ENCODE measurements at places on chromosomes 1 and 21.

DNA sequence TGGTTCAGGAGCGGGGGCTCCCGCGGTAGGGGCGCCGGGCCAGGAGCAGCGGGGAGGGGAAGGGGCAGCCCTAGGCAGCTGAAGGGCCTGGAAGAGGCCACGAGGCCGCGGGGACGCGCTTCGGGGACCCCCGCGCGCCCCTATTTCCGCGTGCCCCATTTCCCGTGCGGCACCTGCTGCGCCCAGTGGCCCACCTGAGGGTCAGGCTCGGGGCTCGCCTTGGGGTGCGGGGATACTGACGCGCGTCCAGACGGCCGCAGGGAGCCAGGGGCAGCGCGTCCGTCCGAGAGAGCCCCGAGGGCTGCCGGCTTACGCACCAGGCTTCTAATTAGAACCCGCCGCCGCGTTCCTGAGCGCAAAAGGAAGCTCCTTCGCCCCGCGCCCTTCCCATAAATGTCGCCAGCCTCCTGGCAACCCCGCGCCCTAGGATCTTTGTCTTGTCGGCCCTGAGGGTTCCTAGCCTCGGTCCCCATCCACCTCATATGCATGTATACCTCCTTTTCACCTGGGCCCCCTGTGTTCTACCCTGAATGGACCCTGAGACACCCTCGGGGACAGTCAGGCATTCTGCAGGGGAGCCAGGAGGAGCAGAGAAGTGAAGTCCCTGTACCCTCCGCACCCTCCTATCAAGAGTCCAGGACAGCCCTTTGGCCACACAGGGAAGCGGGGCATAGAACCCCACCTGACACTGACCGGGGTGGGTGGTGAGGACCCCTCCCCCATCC lies 1.8 kb downstream of the WNT3A start:
- DNase-seq, result peak; percentile 62

DNA sequence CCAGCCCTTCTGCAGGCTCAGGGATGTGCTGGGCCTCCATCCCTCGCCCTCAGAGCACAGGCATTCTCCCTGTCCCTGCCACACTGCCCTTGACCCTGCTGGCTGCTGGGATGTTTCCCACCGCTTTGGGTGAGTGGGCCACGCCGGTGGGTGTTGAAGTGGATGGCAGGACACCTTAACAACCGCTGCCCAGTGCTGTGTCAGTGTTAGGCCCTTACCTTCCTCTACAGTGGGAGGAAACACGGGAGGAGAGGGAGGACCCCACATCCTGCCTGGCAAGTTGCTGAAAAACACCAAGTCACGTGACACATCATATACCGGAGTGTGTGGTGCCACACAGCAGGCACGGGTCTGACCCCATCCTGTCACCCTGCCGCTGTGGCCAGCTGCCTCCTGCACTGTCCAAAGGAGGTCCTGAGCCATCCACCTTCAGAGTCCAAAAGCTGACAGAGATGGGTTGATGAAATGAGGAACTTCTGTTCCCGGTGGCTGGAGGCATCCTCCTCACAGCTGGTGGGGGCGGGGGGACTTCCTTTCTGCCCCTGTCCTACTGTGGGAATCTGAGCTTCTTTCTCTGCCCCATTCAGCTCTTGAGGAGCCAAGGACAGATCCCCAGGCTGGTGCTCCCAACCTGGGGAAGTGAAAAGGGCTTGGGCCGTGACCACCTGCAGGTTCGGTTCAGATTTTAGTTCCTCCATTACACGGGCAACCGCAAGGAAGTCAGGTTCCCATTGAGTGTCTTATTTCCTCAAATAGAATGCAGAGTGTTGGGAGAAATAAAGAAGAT lies 3.2 kb upstream of the THEMIS2 start:
- DNase-seq, result no peak

- DNase-seq, result no peak
Observed at GRCh38 chr1:201515895-201516294, 9.0 kb upstream of the CSRP1 start.

GRCh38 chr1:6059866-6060265 lies 14.2 kb downstream of the KCNAB2 start:
- DNase-seq, result no peak

- no peak for DNase-seq
Observed at GRCh38 chr1:16203550-16203949, 8.9 kb downstream of the ARHGEF19 start.

DNA sequence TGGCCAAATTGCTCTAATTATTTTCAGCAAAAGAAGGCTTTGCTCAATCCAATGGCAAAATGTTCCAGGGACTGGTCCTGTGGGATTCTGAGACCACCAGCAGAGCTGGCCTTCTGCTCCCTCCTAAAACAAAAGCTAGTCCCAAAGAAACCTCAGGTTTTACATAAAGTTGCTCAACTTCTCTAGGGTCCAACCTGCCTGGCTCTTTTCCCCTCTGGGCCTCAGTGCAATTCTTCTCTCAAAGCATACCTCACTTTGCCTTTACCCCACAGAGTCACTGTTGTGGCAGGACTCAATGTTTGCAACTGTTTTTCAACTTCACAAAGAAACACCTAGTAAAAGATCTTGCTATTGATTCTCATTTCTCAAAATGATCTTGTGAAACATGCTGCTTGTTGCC lies 39.8 kb downstream of the TBX15 start:
- no peak for DNase-seq

DNA sequence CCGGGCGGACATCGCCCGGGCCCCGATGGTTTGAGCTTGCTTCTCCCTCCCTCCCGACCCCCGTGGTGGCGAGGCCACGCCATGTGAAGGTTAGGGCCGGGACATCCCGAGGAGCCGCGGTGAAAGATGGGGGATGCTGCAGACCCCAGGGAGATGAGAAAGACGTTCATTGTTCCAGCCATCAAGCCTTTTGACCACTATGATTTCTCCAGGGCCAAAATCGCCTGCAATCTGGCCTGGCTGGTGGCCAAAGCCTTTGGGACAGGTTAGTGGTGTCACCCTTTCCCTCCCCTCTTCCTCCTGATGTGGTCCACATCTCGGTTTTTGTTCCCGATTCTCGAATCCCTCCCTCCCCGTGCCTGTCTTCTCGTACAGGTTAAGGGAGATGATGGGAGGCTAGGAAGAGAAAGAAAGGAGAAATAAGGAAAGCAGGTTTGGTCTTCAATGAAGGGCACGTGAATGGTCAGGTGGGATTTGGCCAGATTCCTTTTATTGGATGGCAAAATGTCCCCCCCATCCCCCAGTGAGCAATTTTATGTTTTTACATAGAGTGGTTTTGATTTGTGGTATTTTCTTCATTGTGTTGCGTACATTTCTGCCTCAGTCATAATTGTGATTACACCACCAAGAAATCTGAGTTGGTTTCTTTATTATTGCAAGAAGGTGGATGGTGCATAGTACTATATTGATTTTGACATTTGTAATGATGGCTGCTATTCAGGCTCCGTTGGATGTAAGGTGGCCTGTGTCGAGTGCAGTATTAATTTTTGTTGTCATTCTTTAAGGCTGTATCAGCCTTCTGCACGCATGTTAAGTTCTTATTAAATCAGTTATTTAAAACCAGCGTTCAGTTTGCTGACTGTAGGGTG lies 1.2 kb downstream of the CAMSAP2 start:
- no peak for DNase-seq

DNA sequence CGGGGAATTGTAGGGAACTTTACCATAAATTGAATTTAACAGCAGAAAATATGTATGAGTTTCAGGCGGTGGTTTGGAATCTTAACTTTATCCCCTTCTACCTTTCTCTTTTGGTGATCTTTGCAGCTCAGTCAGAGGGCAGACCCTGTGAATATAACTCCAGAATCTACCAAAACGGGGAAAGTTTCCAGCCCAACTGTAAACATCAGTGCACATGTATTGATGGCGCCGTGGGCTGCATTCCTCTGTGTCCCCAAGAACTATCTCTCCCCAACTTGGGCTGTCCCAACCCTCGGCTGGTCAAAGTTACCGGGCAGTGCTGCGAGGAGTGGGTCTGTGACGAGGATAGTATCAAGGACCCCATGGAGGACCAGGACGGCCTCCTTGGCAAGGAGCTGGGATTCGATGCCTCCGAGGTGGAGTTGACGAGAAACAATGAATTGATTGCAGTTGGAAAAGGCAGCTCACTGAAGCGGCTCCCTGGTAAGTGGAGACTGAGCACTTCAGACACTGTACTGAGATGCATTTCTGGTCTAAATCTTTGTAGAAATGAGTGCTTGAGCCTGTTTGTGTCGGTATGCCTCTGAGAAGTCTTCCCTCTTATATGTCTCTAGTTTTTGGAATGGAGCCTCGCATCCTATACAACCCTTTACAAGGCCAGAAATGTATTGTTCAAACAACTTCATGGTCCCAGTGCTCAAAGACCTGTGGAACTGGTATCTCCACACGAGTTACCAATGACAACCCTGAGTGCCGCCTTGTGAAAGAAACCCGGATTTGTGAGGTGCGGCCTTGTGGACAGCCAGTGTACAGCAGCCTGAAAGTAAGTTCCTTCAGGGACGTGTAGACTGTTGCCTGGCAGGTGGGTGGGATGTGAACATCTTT lies 1.5 kb downstream of the CCN1 start:
- no peak for DNase-seq

GRCh38 chr21:41361786-41362604 lies at the start of gene MX2:
MX2 (plus strand) TSS chr21:41362027; CDS start chr21:41376907, 14,880 bp downstream.
- DNase-seq, result no peak

- DNase-seq, result no peak
Observed at GRCh38 chr1:235404190-235404589, 37.0 kb downstream of the TBCE start.

GRCh38 chr21:44710756-44711326 lies 531 bp downstream of the TSPEAR start:
- DNase-seq, result peak; percentile 62

GRCh38 chr1:83827741-83828140 lies 171.2 kb downstream of the TTLL7 start:
- no peak for DNase-seq

DNA sequence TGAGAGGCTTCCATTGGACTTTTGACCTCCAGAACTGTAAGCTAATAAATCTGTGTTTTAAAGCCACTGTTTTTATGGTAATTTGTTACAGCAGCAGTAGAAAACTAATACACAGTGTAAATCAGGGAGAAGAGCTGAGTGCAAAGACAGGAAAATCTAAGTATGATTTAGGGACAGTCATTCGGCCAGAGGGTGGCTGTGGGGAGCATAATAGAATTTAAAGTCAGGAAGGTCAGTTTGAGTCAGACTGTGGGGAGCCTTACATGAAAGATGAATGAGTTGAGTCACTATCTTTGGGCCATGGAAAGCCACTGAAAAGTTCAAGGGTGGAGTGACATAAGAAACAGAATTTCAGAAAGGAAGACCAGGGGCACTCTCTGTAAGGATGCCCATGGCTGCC lies 52.4 kb upstream of the SSX2IP start:
- no peak for DNase-seq

DNA sequence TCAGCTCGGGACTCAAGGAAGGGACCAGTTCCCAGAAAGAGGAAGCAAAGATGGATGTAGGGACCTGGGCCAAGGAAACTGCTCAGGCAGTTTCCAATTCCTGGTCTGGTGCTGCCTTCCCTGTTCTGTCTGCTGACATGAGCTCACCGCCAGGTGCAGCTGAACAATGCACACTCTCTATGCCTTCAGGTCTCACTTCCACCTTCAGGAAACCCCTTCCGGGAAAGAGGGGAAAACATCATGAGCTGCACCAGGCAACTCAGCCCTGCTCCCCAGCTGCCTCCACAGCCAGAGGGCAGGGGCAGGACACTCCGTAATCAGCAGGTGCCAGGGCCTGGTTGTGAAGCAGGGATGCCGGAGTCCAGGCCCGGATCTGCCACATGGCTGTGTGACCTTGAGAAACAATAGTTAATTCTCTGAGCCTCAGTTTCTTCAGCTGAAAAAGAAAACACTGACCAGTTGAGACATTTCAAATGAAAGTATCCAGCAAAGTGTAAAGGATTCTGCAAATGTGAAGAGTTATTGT lies 27.8 kb downstream of the SMIM12 start:
- DNase-seq, result no peak

- DNase-seq, result peak; percentile 56
Observed at GRCh38 chr1:4174291-4175200, 274.5 kb upstream of the C1orf174 start.

DNA sequence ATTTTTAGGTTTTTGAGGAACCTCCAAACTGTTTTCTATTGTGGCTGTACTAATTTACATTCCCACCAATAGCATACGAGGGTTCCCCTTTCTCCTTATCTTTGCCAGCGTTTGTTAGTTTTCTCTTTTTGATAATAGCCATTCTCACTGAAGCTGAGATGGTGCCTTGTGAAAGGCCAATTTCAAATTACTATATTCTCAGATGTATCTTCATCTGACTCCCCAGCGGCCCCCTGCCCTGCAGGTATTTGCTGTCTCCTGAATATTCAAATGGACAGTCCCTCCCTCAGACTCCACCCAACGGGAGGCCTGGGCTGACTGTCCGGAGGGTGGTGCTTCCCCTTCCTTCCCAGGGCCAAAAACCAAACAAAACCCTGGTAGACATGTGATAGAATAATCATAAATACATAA lies 33.5 kb upstream of the TARBP1 start:
- no peak for DNase-seq

GRCh38 chr1:107838056-107838455 lies 126.9 kb downstream of the VAV3 start:
- DNase-seq, result no peak
